ENCODE measurements at places on chromosomes 13 and 19.

DNA sequence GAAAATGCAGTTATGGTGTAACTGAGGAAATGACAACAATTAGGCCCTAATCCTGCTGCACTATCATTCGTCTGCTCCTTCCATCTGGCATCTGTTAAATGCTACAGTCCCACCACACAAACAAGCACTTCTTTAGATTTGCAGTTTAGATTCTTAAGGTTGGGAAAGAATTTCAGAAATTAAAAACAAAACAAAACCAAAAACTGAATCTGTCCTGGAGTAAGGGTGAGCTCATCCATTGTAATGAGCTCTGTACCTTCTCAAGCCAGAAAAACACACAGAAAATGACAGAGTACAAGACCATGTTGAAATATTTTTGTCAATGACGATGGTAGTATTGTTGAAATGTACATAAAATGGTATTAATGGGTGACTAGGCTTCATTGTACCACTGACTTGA, 28.3 kb downstream of the SMAD9 start:
- no peak for DNase-seq

DNA sequence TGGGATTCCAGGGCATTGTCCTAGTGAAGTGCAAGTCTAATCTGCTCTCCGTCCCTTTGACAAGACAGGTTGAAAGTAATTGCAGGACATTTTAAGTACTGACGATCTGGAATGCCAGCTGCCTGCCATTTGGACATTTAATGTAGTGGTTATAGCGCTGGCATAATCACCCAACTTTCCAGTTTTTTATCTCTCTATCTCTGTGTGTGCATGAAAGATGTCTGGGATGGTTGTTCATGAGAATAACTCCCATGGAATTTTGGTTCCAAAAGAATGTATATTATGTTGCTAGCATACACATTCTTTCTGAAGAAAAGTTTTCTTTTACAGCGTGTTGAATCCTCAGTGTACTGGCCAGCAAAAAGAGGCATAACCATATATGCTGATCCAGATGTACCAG, 53.6 kb downstream of the TDRD12 start:
- no peak for DNase-seq

GRCh38 chr13:76570510-76570971, 315.7 kb downstream of the KCTD12 start:
- no peak for DNase-seq

DNA sequence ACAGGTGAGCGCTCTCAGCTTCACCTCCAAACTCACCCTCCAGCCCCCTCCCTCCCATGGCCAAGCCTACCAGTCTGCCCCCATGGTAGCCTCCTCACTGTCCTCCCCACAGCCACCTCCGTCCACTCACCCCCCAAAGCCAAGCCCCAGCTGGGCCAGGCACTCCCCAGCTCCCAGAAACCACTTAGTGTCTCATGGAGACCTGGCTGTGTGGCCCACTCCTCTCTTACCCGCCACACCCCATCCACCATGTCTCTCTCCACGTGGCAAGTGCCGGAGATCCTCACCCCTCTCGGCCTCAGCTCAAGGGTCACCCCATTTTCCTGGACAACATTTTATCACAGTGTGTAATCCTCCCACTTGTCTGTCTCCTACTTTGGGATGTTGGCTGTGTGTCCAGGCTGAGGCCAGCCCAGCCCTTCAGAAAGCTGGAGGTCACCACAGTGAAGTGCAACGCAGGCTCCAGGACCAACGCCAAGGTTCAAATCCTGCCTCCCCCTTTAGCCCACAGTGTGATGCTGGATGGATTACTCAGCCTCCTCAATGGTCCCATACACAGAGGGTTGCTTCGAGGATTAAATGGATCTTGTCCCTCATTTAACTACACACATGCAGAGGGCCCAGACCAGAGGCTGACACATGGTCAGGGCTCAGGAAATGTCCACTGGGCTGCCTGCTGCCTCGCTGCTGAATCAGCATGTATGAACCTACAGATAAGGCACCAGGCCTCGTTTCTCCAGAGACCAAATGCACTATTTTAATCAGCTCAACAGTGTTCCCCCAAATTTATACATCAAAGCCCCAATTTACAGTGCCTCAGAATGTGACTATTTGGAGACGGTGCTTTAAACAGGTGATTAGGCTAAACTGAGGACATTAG, 71.3 kb downstream of the CEBPG start:
- DNase-seq: no peak

DNA sequence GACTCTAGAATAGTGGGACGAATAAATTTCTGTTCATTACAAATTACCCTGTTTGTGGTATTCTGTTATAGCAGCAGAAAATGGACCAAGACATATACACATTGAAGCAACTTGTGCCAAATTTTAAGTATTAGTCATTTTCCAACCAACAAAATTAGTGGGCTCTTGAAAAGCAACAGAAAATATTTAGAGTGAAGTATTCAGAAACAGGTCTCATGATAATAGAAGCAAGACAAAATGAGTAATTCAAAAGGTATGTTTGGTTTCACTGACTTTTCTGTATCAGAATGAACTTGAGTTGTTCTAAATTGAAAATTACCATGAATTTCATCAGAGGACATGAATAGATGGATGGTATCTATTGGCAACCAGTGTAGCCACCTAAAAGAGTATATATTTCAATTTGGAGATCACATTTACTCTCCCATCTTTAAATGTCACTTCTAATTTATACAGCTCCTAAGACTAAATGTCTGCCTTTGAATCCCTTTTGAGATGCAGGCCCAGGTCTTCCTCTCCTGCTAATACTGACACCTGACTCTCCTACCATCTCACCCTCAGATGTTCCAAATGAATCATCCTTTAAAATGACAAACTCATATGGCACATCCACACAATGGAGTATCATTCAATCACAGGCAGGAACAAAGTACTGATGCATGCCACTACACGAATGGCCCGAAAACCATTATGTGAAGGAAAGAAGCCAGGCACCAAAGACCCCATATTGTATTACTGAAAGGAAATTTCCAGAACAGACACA, 40.7 kb upstream of the DOCK9 start:
- DNase-seq: peak; percentile 74

GRCh38 chr19:53546758-53547513, 9.0 kb downstream of the ZNF331 start:
- DNase-seq: no peak

GRCh38 chr19:51027873-51028272, 1.5 kb upstream of the KLK11 start:
- no peak for DNase-seq

- no peak for DNase-seq
These were observed 98.9 kb downstream of the TNFSF13B start for GRCh38 chr13:108368250-108368905.

DNA sequence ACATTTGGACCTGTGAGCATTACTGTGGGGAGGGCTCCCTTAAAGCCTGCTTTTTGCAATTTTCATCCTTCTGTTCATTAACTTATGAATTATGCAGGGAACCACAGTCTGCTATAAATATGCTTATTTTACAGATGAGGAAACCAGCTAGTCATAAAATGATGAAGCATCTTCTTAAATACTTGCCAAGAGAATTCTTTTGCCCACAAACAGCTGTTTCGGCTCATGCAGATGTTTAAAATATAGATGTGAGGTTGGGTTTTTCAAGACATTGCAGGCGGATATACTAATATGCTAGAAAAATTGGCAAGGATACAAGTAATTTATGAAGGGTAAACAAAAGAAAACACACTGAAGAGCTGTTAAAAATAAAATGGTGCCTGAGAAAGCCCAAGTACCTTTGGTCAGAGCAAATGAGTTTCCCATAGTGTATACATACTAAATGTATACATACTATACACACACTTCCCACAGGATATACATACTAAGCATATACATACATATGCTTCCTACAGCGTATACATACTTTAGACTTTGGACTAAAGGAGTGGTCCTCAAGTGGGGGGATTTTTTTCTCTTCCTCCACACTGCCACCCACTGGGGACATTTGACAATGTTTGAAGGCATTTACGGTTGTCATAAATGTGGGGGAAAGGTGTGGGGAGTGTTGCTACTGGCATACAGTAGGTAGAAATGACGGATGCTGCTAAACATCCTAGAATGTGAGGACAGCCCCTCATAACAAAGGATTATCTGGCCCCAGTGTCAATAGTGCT, 164.9 kb upstream of the CSNK1A1L start:
- peak; percentile 36 for DNase-seq

DNA sequence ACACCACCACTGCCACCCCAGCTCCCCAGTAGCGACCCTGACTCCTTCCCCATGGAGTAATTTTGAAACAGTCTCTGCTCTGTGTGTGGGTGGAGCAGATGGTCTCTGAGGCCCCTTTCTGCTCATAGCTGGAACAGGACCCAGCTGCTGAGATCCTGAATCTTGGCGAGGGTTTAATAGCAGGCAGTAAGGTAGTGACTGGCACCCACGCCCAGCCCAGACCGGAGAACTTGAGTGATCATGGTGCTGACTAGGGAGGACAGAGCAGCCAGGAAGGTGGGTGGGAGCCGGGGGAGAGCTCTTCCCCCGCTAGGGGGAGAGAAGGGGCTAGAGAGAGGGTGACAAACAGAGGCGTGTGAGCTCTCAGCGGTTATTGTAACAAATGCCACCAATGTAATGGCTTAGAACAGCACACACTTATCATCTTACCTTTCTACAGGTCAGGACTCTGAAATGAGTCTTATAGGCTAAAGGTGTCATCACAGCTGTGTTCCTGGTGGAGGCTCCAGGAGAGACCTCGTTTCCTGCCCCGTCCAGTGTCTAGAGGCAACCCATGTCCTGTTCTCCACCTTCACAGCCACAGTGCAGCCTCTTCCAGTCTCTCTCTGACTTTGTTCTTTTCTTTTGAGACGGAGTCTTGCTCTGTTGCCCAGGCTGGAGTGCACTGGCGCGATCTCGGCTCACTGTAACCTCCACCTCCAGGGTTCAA, 7.2 kb upstream of the ACER1 start:
- DNase-seq: no peak

GRCh38 chr13:43389983-43390382, 366.6 kb downstream of the DNAJC15 start:
- no peak for DNase-seq

Data from LHCN-M2 (cell line).